Femur (tissue), 1 donor: ENCODE measurements at places on chromosomes 16 and 17.
A peak's percentile ranks its signal among the peaks of the same experiment; 100 is the strongest.

DNA sequence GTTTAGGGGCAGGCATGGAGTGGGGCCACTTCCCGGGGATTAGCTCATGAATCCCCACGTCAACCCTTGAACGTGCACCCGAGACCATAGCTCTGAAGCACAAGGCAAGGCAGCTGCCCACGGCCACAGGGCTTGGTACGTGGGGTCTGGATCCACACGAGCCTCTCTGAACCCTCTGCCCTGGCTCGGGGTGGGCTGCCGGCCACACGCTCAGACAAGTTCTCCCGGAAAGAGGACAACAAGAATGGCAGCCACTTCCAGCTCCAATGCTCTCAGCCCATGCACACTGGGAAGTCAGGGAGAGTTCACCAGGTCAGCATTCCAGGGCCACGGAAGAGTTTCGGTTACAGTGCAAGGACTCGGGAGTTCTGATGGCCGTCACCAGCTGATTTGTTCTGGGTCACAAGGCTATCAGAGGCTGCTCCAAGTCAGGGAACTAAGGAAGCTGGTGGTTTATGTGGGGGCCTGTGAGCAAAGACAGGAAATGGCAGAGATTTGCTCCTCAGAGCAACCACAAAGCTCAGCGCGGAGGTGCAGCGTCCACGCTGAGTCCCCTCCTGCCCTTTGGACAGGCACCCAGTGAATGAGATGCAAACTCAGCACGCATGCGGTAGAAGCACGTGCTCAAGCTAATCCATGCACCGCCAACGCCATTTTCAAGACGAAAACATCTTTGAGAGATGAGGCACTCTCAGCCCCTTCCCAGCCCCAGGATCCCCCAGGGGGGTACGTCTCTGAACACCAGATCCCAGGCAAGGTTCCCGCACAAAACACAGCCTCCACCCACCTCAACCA lies 356.4 kb downstream of the FOXL1 start:
- DNase-seq, result no peak

DNA sequence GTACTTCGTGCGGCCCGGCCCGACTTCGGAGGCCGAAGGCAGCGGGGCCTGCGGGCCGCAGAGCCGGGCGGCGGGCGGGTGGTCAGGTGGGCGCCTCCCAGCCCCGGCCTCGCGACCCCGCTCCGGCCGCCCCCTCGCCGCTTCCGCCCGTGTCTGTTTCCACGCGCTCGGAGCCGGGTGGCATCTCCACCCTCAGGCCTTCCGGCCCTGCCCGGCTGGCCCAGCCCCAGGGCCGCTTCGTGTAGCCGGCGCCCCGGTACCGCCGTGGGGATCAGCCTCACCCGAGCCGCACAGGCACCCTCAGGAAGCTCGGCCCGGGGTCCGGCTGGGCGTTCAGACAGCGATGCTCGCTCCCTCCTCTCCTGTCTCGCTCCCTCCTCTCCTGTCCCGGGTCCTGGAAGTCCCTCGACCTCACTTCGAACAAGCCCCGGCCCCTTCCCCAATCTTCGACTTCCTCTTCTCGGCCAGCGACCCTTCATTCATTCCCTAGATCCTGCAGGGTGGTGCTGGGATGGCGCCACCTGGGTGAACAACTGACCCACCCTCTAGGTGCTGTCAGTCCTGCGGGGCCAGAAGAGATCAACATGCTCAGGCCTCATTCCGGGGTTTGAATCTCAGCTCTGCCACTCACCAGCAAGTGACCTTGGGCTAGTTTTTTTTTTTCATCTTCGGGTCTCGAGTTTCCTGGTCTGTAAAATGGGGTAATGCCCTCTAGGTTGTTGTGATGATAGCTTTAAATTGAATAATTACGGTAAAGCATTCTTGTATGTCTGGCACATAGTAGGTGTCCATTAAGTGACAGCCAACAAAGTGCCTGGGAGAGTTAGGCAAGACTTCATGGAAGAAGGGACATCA lies 610 bp downstream of the VPS4A start:
- peak; percentile 48 for DNase-seq

DNA sequence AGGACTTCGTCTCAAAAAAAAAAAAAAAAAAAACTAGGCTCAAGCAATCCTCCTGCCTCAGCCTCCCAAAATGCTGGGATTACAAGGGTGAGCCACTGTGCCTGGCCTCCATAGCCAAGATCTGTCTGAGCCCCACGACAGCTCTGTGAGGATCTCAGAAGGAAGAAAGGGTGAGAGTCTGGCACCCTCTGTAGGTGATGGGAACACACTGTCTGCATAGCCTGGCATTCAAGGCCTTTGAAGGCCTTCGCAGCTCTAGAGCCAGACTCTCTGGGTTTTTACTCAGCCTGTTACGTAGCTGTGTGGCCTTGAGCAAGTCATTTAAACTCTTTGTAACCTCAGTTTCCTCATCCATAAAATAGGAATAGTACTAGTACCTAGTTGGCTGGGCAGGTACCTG lies 6.3 kb upstream of the XPO6 start:
- no peak for DNase-seq

- no peak for DNase-seq
Measured at GRCh38 chr17:58285422-58285810, 4.7 kb upstream of the MPO start.
